ENCODE measurements at places on chromosomes 3 and 15.

GRCh38 chr15:72233769-72234168 is 2.8 kb upstream of the PKM start:
- DNase-seq: no peak

DNA sequence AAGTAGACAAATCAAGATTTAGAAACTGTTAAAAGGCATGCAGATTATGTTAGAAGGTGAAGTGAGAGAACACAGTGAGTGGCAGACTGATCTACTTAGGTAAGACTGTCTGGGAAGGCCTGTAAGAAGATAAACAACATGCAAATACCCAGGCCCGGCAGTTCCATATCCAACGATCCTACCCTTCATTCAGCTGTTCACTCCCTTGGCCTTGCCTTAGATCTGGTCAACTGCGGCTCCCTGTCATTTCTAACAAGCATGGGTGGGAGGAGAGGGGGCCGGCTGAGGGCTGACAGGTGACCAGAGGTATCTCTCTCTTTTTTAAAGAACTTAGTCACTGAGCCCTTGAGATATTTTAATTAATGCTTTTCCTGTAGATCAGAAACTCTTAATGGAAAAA is 84.7 kb upstream of the FAM3D start:
- no peak for DNase-seq

DNA sequence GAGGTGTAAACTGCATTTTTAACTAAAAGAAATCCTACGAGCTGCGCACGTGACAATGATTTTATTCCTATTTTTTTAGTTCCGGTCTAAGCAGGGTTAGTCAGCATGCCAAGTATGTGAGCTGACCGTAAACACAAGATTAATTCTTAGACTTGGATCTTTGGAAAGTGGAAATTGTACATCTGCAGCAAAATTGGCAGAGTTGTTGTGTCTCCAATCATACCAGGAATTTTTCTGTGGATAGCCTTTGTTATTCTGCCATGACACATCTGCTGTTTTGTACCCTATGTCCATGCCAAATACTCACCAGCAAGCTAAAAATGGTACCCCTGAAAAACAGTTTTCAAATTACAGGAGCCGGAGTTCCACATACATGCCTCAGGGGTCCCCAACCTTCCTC is 562.5 kb downstream of the UNC13C start:
- no peak for DNase-seq

- DNase-seq: peak; percentile 19
These were observed at the start of gene SEMA3G for GRCh38 chr3:52444860-52445793. SEMA3G (minus strand) TSS chr3:52445103; CDS start chr3:52445027, 76 bp downstream.

DNA sequence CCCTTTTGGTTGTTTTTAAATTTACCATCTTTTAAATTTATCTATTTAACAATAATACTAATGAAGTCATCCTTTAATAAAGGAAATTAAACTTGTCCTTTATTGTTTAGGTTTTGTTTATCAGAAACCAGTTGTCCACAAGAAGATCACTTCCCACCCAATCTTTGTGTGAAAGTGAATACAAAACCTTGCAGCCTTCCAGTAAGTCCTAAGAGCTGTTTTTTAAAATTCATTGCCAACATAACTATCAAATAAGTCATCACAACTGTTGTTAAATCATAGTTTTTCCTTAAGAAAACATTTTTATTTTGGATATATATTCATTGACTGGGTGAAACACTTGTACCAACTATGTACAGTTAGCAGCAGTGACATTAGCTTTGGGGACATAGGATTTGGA is 59.4 kb downstream of the CALML4 start:
- no peak for DNase-seq

- DNase-seq: no peak
These were observed 32.2 kb upstream of the BCL2A1 start for GRCh38 chr15:80003171-80003570.

DNA sequence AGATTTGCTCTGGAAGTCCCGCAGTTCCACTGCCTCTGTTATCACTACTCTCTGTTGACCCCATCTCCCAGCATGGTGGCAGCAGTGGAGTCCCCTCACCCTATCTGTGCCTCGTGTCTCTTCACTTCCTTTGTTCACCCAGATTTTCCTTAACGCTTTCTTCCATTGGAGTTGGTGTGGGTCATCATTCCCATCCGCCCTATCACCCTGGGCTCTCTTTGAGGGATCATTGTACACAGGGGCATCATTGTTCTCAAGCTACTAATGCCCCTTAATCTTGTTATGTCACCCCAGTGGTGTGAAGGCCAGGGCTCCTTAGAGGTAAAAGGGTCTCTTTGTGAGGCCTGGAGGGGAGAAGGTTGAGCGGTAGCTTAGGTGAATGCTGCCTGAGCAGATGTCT is 329.5 kb upstream of the CTDSPL start:
- DNase-seq: no peak

DNA sequence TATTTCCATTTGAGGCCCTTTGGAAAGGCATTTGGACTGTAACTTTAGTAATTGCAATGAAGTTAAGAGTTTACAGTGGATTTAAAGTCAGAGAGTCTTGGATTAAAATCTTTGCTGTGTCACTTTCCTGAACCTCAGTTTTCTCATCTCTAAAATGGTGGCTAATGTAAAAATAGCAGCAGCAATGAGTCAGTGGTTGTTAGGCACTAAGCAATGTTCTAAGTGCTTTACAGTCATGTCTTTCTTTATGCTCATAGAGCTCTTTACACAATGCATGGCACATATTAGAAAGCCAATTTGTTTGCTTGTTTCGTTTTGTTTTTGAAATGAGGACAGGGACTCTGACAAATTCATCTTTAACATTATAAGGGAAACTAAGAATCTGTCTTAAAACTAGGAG is 222.7 kb upstream of the DNAJC19 start:
- no peak for DNase-seq

- no peak for DNase-seq
These were observed 227.1 kb downstream of the RPLP1 start for GRCh38 chr15:69679623-69680228.

Measured in T1000 (cell line).